ENCODE measurements at places on chromosomes 6 and 20.

GRCh38 chr20:36830791-36831691 is 44.9 kb upstream of the TLDC2 start:
- no peak for DNase-seq

- DNase-seq, result no peak
These were observed 8.0 kb downstream of the MAP3K5 start for GRCh38 chr6:136784271-136784664.

- no peak for DNase-seq
These were observed 43.2 kb upstream of the TXNDC5 start for GRCh38 chr6:7953753-7954152.

DNA sequence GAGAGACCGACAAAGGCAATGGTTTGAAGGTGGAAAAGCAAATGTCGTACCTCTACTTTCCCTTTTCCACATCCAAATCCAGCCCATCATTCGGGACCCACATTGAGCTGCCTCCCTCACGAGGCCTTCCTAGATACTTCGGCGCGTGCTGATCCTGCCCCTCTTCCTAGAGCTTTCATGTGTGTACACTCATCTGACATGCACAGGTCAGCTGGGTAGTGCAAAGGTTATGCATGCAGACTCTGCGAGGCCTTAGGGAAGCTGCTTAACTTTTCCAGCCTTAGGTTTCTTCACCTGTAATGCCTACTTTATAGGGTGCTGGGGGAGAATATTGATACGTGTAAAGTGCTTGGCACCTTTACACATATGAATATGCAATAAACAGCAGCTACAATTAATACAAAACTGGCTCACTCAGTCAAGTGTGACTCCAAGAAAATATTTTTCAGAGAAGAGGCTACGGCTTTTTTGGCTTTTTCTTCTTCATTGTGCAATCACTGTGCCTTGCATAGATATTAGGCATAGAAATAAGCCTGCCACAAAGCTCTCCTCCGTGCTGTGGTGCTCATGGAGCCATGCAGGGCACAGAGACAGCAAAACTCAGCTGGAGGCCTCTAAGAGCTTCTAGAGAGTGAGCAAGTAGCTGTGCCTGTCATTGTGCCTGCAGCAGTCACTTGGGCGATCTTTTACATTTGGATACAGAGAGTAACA is 3.6 kb upstream of the MANBAL start:
- no peak for DNase-seq

- no peak for DNase-seq
These were observed 154.5 kb downstream of the ASCC3 start for GRCh38 chr6:100726666-100727065.

- no peak for DNase-seq
These were observed 10.9 kb upstream of the MRGBP start for GRCh38 chr20:62785393-62785792.

- no peak for DNase-seq
These were observed 29.1 kb upstream of the PHACTR3 start for GRCh38 chr20:59575216-59575615.

- DNase-seq, result no peak
These were observed 12.0 kb downstream of the TAB2 start for GRCh38 chr6:149329529-149329928.

DNA sequence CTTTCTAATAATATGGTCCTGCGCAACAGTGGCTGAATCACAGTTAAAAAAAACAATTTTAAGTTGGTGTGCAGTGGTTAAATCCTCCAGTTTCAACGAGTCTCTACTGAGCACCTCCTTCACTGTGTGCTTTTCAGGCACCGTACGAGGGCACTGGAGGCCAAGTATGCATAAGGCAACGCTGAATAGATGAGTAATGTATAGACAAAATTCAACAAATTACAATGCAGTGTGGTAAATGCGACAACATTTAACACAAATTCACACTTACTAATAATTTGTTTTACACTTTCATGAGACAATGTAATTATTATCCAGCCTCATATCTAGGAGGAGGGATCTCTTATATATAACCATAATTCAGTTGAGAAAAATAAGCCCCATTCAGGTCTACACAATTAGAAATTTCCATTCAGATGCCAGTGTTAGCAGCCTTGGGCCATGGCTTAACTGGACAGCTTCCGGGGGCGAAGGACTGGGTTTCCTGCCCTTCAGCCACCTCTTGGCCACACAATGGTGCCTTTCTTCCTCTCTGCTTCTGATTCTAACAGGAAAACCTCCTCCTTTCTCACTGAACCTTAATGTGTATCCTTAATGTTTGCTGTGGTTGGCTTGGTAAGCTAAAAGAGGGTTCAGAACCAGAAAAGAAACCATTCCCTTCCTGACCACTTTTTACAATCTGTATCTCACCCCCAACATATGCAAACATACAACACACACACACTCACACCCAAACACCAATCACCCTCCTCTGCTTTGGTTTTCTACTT is 51.9 kb downstream of the B4GALT5 start:
- no peak for DNase-seq

- no peak for DNase-seq
These were observed 157.7 kb downstream of the PREX1 start for GRCh38 chr20:48669946-48670605.

GRCh38 chr6:84920021-84920420 is 155.6 kb upstream of the TBX18 start:
- no peak for DNase-seq

DNA sequence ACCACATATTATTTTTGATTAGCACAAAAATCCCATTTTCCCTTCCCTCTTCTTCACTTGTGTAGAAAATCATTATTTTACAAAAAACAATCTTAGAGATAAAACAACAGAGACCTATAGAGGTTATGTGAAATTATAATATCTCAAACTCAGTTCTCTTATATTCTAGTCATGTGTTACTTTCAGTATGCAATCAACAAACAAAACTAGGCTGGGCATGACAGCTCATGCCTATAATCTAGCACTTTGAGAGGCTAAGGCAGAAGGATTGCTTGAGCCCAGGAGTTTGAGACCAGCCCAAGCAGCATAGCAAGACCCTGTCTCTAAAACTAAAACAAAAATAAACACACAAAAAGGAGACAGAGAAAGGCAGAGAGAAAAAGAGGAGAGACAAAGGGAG is 211.4 kb upstream of the SGK1 start:
- no peak for DNase-seq

DNA sequence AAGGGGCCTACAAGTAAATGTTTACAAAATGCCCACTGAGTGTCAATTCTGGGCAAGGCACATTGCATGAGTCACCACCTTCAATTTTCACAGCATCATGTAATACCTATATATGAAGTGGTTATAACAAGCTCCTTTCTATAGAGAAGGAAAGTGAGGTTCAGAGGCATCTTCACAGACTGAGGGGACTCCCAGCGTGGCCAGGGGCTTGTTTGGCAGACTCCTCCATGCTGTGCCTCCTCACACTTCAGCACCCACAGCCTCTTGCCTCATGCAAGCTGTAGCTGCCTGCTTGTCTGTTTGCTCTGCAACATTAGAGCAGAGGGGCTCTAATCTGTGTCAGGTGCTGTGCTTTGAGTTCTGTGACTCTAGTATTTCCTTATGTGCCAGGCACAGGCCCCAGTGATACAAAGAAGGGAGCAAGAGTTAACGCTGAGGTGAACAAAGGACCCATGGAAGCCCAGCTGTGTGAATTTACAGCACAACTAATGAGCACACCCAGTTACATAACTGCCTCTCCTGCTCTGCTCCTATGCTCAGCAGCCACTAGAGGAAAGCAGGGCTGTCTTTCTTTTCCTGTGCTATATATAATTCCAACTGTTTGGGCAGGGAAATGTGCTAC is 72.3 kb downstream of the ZHX3 start:
- no peak for DNase-seq

DNA sequence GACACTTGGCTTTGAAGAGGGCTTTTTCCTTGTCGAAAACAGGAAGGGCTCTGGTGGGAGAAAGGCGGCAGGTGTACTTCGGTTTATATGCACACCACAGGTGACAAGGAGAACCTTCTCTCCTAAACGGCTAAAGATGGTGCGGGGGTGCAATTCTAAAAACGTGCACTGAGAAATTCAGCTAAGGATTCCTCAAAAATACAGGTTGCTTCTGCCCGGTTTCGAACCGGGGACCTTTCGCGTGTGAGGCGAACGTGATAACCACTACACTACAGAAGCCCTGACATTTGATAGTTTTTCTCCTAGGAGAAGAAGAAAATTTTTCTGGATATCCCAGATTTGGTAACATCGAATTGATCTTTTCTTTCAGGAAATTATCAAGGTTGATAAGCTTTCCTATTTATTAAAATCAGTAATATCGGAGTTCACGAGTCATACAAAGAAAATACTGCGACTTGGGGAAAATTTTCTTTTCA is 32.0 kb downstream of the POM121L2 start:
- peak; percentile 65 for DNase-seq

DNA sequence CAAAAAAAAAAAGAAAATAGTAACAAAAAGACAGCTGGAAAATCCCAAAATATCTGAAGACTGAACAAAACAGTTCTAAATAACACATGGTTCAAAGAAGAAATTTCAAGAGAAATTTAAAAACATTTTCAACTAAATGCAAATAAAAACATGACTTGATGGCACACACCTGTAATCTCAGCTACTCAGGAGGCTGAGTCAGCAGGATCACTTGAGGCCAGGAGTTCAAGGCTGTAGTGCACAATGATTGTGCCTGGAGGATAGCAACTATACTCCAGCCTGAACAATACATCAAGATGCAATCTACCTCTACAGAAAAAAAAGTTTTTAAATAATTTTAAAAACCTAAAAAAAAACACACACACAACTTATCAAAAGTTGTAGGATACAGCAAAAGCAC is 21.6 kb upstream of the ASF1A start:
- DNase-seq, result no peak

GRCh38 chr6:34201455-34202107 is 35.1 kb upstream of the HMGA1 start:
- DNase-seq, result no peak

DNA sequence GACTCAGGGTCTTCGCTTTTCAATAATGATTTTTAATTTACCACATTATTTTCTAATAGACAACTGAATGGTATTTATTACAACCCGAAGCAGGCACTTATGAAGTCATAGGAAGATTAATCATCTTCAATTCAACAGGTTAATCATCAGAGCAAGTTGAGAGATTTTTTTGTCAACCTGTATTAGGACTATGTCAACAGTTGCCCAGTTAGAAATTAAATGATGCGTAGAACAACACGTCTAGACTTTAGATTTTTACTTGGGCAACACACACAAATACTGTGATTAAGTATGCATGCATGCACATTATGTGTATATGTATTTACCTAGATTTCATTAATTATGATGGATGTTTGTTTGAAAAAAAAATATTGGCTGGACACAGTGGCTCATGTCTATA is 4.3 kb downstream of the ILRUN start:
- no peak for DNase-seq

- no peak for DNase-seq
These were observed 107.1 kb downstream of the MRPL14 start for GRCh38 chr6:44020148-44020547.

DNA sequence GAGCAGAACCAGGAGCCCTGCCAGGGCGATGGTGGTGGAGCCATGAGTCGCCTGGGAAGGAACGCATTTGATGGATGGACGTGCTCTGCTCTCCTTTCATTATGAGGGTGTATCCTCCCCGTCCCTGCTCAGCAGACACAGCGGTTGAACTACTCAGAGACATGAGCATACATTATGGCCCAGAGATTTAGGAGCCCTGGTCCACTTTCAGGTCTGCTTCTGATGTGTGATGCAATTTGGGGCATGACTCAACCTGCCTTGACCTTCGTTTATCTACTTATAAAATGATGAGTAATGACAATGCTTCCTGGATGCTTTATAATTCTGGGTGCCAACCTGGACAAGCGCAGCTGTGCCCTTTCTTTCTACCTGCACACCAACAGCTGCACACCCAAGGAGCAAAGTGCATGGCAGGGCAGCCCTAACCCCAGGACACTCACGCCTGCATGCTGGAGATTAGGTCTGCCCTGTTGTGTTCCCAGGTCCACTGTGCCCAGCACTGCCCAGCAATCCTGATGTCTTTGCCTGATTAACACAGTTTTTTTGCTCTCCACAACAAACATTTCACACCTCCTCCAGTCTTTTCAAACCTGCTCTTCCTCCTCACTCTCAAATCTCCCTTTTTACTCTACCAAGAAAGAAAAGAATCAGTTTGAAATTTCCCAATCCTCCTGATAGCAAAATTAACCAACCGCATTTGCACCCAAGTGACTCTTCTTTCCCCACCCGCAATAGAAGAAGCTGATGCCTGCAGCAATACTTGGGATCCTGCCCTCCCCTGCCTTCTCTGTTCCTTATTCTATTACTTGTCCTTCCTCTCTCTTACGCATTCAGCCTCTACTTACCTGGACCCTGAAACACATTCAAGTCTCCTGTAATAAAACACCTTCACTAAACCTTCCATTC is 81.2 kb downstream of the EZR start:
- DNase-seq, result no peak

DNA sequence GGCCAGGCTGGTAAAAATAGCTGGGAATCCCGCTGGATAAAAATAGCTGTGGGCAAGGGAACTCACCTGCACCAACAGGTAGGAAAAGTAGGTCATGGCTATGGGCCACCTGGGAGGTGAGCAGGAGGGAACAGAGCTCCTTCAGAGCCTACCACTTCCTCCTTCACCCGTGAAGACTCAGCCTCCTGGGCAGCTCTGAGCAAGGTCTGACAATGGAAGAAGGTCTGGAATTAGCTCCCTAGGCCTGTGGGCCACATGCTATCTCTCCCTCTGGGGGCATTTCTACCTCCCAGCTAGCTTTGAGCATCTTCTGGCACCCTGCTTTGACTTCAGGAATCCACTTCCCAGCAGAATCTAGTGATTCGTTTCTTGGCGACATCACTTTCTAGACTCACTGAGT is 153.9 kb downstream of the MRPL14 start:
- DNase-seq, result no peak

DNA sequence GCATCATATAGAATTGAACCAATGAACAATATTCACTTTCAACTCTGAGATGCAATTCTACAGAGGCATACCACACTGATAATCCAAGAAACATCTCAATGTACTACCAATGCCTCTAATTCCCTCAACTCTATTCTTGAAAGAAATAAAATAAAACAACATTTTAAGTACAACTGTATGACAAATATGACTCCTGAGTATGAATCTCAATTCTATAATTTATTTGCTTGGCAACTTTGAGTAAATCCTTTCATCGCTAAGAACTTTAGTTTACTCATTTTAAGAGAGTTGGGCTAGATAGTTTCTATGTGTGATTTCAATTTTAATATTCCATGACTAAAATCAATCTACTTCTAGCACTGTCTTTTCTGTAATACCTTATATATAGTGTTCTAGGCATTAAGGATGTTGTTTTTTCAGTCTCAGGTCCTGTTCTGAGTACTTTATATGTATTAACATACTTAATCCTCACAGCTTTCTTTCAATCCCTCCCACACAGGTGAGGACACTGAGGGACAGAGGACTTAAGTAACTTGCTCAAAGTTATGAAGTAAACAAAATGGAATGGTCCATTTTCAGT is 33.4 kb downstream of the GOPC start:
- DNase-seq, result no peak

- DNase-seq, result no peak
These were observed 255.7 kb downstream of the GJA1 start for GRCh38 chr6:121691126-121691551.

GRCh38 chr6:84639396-84639795 is 125.0 kb downstream of the TBX18 start:
- no peak for DNase-seq

GRCh38 chr6:137313928-137314855 is 95.0 kb upstream of the IFNGR1 start:
- peak; percentile 73 for DNase-seq

Data from activated T-cell treated with anti-CD3 and anti-CD28 coated beads, Interleukin-2, amount 50 U/mL, for 48 hours (primary cell).